T-helper 2 cell (primary cell): ENCODE measurements at places on chromosomes 12 and 14.
A peak's percentile ranks its signal among the peaks of the same experiment; 100 is the strongest.

- DNase-seq = no peak
Measured at GRCh38 chr12:52093346-52093745, 13.8 kb downstream of the SMIM41 start.

DNA sequence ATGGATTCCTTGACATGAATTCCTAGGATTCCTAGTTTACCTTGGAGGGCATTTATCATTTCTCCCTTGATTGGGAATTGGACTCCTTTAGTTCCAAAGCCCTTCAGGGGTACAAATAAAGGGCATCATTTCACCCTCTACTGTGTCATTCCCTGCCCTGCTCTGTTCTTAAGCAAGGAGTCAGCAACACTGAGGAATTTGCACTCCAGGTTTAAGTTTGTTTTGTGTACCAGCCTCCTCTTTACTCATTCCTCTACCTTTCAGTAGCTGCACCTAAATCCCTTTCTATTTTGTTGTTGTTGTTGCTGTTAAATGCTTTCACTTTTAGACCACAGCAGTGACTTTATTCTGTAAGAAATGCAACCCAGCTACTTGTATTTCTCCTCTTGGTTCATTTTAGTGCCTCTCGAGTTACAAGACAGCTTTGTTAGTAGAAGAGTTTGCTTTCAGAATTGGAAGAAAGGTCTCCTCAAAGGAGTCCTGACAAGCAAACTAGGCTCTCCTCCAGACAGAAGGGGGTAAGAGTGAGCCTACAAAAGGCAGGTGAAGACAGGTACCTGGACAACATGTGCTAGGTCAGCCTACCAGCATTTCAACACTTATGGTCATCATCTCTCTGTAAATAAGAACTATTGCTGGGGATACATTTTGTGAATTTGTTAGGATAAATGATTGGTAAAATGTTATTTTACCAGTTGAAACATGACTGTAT is 90.0 kb downstream of the RMST start:
- DNase-seq = no peak

- no peak for DNase-seq
Measured at GRCh38 chr14:34018564-34019244, 67.8 kb upstream of the EGLN3 start.

GRCh38 chr12:8483079-8483478 is 27.3 kb downstream of the CLEC6A start:
- DNase-seq = no peak

GRCh38 chr14:68379510-68380328 is 413.1 kb downstream of the ZFP36L1 start:
- no peak for DNase-seq

- DNase-seq = no peak
Measured at GRCh38 chr12:12202747-12203146, 64.1 kb downstream of the LRP6 start.

DNA sequence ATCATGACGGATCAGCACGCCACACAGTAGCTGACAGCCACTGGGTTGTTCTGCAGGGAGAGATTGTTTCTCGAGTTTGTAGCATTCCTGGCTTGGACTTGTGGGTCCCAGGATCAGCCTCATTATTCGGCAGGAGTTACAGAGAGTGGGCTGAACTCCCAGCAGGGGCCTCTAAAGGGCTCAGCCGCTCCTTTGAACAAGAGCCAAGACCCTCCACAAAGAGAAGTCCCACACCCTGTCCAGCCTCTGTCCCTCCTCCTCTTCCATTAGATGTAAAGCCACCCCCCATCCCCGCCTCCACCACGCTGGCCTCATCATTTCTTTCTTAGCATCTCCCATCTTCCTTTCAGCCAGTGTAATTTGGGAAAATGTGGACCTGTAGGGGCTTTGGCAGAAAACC is 96.7 kb upstream of the HSPB8 start:
- DNase-seq = no peak

DNA sequence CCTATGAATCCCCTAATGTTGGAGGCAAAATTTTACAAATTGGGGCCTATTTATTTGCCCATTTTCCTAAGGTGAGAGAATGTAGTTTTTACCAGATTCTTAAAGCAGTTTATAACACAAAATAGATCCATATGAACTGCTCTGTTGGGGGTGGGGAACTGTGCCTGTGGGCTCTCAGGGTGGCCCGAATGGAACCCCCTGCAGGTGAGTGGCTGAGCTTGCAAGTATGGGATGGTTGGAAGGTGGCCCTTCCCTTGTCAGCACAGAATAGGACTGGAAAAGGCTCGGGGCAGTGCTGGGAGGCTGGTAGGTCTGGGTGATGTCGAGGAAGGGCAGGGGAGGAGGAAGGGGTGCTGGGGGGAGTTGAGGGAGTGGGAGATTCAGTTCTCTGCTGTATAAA is 4.9 kb downstream of the VSX2 start:
- no peak for DNase-seq

DNA sequence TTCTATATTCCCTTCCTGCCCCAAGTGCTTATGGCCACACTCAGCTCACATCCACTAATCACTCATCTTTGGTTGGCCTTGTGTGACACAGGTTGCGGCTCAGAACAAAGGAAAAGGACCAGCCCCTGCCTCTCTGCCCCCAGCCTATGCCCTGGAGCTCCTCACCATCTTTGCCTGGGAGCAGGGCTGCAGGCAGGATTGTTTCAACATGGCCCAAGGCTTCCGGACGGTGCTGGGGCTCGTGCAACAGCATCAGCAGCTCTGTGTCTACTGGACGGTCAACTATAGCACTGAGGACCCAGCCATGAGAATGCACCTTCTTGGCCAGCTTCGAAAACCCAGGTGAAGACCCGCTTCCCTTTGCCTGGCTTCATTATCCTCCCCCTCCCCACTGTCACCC is 15.8 kb upstream of the OAS2 start:
- DNase-seq = no peak

- peak; percentile 69 for DNase-seq
Measured at GRCh38 chr14:105477660-105478397, 3.2 kb downstream of the CRIP2 start.

DNA sequence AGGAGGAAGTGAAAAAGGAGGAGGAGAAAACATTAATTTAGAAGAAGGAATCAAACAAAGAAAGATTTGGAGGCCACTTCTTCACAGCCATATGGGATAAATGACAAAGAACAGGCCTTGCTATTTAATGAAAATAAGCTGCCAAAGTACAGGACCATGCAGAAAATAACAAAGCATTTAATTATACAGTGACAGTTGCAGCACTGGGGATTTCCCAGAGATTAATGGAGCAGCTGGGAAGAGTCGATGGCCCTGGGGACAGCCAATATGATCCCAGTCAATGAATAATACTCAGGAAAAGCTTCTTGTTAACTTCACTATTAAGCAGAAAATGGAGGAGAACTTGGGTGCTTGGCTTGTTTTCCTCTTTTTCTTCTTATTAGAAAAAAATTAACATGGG is 34.6 kb downstream of the RERG start:
- no peak for DNase-seq

GRCh38 chr14:101719045-101719645 is 42.4 kb upstream of the PPP2R5C start:
- no peak for DNase-seq

DNA sequence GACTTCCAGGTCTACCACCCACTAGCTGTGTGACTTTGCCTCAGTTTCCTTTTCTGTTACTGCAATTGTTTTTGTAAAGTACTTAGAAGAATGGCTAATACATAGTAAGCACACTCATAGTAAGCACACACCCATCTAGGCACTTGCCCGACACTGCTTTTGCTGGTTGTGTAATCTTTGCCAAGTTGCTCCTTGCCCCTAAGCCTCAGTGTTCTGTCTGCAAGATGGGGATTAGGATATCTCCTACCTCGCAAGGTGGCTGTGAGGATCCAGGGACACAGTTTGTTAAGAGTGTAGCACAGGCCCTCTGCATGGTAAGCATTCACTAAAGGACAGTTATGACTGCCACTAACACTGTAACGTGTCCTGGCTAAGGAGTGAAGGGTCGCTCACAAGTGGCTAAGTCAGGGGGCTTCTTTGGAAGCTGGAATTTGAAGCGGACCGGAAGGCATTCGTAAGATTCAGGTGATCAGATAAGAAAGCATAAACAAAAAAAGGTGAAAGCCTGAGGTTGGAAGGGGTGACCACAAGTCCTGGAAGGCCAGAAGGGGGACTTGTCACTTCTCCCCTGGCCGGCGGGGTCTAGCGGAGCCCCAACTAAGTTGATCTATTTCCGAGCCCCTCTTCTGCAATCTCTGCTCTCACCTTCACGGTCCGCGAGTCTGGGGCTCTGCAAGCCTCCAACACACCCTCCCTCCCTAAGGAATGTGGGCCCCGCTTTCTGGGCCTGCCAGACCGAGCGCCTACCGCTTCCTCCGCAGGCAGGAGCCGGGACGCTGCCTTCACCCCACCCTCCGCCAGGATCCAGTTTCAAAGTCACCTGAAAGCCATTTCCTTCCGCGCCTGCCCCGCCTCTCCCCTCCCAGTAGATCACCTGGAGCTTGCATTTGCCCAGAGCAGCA is 1.5 kb upstream of the PLEKHG3 start:
- DNase-seq = no peak

DNA sequence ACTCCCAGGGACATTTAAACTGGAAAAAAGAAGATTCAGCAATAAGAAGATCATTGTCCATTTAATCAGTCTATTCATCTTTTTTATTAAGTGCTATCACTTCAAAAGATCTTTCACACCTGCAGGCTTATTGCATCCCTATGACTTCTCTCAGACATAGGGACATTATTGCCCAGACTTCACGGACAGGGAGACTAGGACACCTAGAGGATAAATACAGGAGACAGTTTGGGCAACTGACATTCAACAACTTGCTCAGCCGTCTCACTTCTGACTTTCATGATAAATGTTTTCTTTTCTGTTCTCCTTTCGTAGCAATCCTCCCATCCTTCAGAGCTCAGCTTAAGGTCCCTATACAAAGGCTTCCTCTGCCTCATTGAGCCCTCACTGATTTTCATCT is 84.3 kb downstream of the TMEM30B start:
- no peak for DNase-seq

DNA sequence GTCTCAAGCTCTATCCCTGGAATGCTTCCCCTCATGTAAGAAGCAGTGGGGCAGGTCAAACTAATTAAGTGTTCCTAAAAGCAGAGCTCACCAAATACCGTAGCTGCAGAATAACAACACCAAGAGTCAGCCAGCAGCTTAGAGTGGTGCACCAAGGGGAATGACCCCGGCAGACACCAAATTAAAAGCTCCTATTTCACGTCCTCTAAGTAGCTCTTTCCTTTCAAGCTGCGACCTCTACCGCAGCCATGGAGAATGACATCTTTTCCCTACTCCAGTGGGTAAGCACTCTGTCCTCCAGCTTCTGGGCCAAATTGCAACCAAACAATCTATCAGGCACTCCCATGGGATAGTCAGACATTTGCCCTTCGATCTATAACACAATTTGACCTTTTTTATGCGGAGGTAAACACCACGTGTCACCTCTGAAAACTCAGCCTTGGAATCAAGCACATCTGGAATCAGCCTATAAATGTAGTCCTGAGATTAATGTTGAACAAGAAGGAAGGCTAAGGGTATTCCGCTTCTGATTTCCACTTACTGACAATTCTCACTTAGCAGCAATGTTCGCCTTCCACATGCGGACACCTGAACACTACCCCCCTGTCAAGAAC is 67.6 kb upstream of the CDKN3 start:
- DNase-seq = peak; percentile 48

- no peak for DNase-seq
Measured at GRCh38 chr12:48007206-48007605, 2.9 kb upstream of the COL2A1 start.

DNA sequence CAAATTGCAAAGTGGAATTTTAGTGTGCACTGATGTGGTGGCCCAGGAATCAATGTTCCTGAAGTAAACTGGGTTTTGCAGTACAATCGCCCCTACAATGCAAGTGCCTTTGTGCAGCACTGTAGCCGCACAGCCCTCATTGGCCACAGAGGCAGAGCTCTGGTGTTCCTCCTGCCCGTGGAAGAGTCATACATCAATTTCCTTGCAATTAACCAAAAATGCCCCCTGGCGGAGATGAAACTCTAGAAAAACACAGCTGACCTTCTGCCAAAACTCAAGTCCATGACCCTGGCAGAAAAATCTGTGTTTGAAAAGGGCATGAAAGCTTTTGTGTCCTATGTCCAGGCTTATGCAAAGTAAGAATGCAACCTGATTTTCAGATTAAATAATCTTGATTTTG is 117.9 kb upstream of the PRB2 start:
- DNase-seq = no peak

GRCh38 chr12:123715195-123715594 is 3.0 kb downstream of the ATP6V0A2 start:
- no peak for DNase-seq

- no peak for DNase-seq
Measured at GRCh38 chr12:5688226-5688625, 256.3 kb downstream of the NTF3 start.

DNA sequence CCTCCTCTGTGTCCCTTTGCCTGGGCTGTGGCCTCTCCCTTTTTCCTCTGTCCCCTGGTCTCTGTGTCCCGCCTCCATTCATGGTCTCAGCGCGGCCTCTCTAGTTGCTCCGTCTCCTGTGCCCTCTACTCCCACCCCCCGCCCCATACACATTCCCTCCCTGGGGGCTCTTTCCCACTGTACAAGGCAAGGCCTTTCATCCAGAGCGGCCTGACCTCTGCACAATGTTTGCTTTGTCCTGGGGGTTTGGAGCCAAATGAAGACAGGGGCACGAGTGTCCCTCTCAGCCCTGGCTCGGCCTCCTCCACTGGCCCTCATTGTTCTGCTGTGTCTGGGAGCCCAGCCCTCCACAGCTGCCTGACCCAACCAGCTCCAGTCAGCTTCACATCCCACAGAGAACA is 678.6 kb downstream of the BCL11B start:
- DNase-seq = no peak

DNA sequence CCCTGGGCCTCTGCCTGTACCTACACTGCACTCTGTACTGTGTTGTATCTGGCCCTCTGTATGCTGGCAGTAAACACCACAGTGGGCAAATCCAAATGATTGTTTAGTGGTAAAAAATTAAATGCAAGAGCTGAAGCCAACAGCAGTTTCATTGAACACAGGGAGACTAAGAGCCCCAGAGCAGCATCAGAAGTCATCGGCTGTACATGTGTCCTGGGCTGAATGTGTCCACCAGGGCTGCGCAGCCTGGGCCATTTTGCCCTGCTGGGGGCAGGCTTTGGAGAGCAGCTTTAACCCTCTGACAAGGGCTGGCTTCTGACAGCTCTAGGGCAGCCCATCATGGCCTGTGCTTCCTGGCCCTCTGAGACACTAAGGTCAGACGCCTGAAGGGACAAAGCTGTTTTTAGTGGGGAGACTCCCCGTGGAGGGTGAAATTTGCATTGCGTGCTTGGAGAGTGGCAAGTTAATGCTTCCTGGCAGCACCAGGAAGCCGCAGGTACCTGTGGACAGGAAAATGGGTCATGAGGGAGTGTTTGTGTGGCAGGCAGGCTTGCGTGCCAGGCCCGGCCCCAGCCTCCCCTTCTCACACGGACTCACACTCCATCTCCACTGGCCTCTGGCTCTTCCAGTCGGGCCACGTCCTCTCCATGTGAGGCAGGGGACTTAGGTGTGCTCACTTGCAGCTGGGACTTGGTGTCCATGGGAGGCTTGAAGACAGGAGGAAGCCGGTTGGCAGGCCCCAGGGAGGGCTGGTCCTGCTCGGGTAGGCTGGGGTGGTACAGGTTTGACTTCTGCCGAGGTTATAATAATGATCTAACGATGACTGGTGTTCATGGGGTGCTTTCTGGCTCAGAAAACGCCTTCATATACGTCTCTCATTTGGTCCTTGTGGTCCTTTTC is 150.1 kb downstream of the TSPAN9 start:
- DNase-seq = no peak

GRCh38 chr12:52284562-52285171 is 6.7 kb downstream of the KRT81 start:
- no peak for DNase-seq

GRCh38 chr12:76623931-76624330 is 64.4 kb upstream of the OSBPL8 start:
- DNase-seq = no peak

- no peak for DNase-seq
Measured at GRCh38 chr14:59274991-59275391, 86.5 kb downstream of the DAAM1 start.
